Suppressor macrophage (primary cell): ENCODE measurements at places on chromosomes 16 and 17.
A peak's percentile ranks its signal among the peaks of the same experiment; 100 is the strongest.

DNA sequence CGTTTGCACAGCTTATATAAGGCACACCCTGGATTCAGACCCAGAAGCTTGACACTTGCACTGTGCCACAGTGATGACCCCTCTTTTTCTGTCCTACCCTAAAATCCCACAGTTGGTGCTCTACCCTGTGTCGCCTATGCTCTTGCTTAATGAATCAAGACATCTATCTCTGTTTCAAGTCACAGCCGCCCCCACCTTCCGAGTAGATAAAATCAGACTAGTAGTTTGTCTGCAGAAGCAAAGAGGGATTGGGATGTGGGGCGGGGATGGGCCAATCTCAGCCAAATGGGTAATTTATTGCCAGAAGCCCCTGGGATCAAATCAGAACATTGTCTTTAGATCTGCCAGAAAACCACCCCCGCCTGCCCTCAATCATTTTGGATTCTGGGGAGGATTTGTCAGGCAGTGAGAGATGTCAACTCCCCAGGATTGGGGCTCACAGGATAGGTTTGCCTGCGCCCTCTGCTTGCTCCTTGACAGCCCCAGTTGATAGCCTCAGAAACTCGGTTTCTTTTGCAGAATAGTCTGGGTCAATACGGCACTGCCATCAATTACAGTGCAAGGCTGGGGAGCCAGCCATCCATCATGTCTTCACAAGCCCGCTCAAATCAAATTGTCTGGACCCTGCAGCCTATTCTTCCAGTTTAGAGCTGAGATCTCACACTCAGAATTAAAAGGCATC, 520.8 kb downstream of the GRIN2A start:
- no peak for DNase-seq

- no peak for DNase-seq
Observed at GRCh38 chr16:84765616-84766580, 53.9 kb upstream of the CRISPLD2 start.

DNA sequence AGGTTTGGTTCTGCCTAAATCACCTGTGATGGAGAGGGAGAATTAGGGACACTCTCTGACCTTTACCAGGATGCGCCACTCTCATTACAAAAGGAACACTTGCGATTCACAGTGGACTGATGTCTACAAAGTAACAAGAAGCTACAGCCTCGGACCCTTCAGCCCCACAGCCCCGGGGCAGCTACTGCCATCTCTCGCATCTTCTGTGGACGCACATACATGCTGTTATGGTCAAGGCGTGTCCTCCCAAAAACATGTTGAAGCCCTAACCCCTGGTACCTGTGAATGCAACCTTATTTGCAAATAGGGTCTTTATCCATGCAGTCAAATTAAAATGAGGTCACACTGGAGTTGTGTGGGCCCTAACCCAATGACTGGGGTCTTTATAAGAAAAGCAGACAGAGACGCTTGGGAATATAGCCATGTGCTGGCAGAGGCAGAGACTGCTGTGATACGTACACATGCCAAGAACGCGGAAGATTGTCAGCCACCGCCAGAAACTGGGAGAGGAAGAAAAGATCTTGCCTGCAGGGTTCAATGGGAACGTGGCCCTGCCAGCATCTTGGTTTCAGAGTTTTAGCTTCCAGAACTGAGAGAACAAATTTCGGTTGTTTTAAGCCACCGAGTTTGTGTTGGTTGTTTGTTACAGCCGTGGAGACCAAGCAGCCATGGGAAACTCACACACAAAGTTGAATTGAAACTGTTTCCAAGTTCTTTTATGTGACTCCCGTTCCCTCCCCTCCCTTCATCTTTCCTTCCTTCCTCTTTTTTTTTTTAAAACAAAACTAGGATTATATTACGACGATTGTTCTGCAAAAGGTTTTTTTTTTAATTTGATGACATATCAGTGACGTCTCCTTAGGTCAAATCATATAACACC, 23.1 kb downstream of the ATP2C2 start:
- peak; percentile 15 for DNase-seq

DNA sequence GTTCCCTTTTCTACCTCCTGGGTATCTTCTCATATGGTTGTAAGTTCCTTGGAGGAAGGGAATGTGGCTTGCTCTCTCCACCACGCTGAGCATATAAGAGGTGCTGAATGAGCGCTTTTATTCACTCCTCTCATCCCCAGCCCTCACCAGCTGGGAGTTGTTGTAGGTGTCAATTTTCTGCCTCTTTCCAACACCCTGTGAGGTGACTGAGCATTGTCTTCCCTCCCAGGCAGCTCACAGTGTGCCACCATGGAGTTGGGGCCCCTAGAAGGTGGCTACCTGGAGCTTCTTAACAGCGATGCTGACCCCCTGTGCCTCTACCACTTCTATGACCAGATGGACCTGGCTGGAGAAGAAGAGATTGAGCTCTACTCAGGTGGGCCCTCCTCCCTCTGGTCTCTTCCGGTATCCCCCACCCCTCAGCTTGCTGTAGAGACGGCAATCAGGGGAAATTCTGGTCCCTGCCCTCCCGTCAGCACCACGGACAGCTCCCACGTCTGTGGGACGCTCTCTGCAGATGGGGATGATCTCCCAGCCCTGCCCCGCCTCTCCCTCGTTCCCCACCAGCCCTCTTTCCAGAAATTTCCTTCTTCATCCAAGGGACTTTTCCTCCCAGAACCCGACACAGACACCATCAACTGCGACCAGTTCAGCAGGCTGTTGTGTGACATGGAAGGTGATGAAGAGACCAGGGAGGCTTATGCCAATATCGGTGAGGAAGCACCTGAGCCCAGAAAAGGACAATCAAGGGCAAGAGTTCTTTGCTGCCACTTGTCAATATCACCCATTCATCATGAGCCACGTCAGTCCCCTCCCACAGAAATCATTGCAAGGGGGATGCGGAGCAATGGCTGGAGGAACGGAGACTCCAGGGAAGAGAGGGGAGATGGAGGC, 18.3 kb downstream of the CIITA start:
- DNase-seq, result peak; percentile 86

DNA sequence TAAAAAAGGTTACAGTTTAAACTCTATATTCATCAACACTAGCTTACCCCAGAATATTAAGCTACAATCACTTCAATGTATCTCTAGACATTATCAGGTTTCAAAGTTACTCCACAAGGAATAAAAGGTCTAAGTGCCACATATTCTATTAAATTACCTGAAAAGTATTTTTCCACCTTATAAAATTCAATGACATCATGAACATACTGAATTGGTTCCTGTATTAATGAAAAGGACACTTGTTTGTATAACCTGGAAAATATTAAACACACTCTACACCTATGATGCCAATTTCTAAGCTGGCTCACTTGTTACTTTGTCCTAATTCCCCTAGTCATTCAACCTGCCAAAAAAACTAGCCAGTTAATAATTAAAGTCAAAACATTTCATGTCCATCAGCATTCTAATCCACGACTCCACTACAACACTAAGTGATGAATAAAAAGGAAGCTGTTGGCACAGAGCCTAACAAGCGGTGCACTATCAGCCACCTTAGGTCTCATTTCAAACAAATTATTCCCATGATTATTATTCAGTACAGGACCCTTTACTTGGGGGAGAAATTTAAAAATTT, 12.2 kb downstream of the MED13 start:
- DNase-seq, result no peak

DNA sequence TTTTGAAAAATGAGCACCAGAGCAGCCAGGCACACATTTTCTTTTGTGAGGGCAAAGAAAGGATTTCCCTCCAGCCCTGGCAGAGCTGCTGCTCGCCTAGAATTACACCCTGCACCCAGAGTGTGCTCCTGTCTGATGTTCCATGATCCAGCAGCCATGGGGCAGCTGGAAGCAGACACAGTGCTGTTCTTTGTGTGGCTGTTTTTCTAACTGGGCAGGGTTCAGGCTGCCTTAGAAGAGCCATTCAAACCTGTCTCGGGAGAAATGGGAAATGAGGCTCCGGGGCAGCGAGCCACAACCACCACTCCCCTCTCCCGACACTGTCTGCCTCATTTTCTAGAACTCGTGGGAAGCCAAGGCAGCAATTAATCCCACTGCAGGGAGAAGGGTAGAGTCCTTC, 28.9 kb downstream of the LITAF start:
- no peak for DNase-seq

DNA sequence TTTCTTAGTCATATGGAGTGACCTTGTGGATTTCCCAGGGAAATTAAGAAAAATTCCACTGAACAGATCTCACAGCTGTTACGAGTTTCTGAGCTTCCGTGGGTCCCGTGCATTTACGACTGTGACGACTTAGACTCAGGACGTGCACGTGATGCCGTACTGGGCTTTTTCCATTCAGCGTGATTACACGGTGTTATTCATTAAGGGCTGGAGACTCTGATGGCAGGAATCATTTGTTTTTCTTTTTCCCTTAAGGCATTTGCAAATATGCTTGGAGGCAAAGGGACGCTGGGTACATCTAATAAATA, 57.2 kb downstream of the TBC1D16 start:
- DNase-seq, result no peak

GRCh38 chr17:14768923-14769322, 468.0 kb downstream of the HS3ST3B1 start:
- peak; percentile 40 for DNase-seq

DNA sequence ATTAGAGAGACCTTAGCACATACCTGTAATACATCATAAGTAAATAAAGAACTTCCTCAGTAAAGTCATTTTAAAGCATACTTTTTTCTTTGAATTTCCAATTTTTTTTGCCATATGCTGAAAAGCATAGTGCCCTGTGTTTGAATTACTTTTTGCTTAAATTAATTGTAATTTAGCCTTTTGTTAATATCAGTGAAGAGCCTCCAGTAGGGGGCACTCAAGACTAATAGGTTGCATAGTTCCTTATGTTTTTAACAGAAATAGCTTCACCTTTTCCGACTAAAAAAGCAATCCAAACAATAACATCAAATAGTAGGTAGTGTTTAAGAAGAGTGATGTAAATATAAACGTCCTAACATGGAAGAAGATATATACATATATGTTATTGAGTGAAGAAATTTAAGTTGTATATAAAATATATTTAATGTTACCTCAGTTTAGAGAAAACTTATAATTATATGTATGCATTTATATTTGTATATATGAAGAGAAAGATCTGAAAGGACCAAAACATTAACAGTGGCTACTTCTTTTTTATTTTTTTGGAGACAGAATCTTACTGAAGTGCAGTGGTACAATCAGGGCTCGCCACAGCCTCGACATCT, 18.6 kb downstream of the RAD51C start:
- peak; percentile 90 for DNase-seq

- DNase-seq, result no peak
Observed at GRCh38 chr16:49455991-49456745, 82.6 kb downstream of the C16orf78 start.

GRCh38 chr16:50338371-50339231, 30.2 kb downstream of the BRD7 start:
- DNase-seq, result no peak

GRCh38 chr17:80892900-80893603, 98.6 kb upstream of the CHMP6 start:
- peak; percentile 82 for DNase-seq

DNA sequence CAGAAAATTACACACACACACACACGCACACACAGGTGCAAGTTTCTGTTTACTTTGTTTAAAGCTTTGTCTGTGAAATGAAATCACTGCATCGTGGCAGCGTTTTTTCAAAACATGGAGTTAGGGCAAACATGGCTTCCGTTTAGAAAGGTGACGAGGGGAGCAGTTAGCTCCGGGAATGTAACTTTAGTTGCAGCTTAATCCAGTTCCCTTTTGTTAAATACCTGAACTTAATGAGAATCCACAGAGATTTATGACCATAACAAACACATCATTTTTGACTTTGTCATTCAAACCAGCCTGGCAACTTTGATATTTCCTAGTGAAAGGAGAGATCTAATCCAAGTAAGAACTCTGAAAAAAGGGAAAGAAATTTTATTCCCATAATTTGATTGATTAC, 12.1 kb downstream of the HS3ST3A1 start:
- DNase-seq, result no peak

DNA sequence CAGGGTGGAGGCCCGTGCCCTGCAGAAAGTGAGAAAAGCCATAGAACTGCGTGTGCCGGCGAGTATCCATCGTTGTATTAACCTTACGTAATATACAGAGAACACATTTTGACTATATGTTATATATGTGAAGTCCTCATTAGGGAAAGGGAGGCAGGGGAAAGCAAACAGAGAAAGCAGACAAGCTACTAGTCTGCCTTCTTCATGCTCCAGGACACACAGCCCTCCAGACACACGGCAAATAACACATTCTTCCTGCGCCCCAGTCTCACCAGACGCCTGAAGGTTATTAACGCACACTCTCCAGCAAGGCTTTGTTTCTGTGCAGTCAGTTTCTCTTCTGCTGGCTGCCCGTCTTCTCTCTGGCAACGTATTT, 28.8 kb downstream of the PRDM7 start:
- no peak for DNase-seq

GRCh38 chr17:34379868-34380267, 16.8 kb upstream of the CCL1 start:
- no peak for DNase-seq

DNA sequence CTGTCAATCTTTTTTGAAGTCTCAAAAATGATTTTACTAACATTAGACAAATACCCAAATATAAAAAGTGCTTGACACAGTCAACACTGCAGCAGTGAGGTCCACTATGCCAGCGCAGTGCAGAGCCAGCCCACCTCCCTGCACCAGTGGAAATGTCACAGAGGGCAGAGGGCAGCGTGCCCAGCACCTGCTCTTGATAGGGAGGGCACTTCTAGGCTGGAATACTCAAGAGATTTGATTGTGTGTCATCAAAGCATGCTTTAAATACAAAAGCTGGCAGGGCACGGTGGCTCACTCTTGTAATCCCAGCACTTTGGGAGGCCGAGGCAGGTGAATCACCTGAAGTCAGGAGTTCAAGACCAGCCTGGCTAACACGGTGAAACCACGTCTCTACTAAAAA, 136.0 kb downstream of the ANKRD11 start:
- DNase-seq, result no peak

DNA sequence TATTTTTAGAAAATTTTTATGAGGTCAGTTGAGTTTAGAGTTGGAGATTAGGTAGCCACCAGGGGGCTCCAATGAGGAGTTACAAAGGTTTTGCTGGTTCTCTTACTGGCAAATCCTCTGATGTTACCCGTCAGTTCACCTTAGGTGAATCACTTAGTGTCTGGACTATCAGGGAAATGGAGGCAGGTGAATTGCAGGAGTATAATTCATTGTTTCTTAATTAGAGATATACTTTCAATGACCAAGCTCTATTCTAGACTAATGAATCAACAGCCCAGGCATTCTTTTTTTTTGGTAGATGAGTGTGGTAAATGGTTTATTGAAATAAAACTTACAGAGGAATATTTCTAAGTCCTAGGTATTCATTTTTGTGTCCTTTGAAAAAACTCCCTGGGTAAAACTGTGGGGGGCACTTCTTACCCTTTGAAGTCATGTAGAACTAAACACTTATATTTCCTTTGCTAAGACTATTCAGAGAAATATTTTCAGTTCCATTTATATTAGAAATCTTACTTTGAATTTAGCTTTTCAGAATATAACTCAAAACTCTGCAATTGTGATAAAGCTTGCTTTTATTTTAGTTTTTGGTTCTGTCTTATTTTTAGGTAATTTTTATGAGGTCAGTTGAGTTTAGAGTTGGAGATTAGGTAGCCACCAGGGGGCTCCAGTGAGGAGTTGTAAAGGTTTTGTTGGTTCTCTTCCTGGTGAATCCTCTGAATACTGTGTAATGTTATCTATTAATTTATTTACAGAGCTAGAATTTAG, 17.7 kb downstream of the PSMD11 start:
- DNase-seq, result peak; percentile 80

- DNase-seq, result peak; percentile 26
Observed at GRCh38 chr16:78566397-78567073, 467.1 kb downstream of the WWOX start.

GRCh38 chr17:6244253-6244652, 174.1 kb downstream of the WSCD1 start:
- DNase-seq, result no peak

- DNase-seq, result no peak
Observed at GRCh38 chr16:79909571-79909970, 309.0 kb upstream of the MAF start.
